ENCODE measurements at places on chromosomes 4 and X.

- H3K4me1 ChIP-seq, result no peaks in the 10 kb centered on the region
- no peaks in the 10 kb centered on the region for H3K36me3 ChIP-seq
- no peaks in the 10 kb centered on the region for H3K27me3 ChIP-seq
- H3K27ac ChIP-seq, result no peak overlapping the region
Observed at GRCh38 chr4:137032222-137032621, 500.1 kb downstream of the PCDH18 start.

DNA sequence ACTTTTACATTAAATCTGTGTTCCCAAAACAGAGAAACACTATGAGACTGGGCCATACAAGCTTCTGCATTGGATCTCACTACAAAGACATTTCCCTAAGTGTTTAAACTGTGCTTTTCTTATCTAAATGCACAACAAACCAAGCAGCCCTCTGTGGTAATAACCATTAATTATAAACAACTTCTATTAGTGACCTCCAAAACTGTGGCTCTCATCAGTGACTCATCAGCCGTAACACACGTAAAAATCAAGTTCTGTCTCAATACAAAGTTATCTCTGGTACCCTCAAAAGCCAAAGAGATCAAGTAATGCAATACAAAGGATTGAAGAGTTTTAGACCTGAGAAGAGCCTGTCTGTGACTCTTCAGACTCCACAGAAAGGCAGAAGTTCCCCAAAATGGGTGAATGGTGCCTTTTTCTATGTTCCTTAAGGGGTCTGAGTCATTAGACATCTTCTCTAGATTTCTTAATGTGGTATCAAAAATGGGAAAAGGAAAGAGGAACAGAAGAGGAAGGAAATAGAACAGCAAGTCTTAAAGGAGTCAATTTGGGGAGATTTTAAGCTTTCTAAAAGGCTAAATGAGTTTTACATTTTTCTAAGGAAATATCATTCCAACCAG is 189.8 kb upstream of the PPP1R2C start:
- no peak overlapping the region for H3K4me3 ChIP-seq
- H3K36me3 ChIP-seq, result no peaks in the 10 kb centered on the region
- no peak for DNase-seq
- H3K4me1 ChIP-seq, result no peaks in the 10 kb centered on the region
- no peaks in the 10 kb centered on the region for H3K27me3 ChIP-seq
- no peak overlapping the region for H3K27ac ChIP-seq

- H3K4me1 ChIP-seq, result no peaks in the 10 kb centered on the region
- H3K36me3 ChIP-seq, result no peaks in the 10 kb centered on the region
- H3K4me3 ChIP-seq, result no peak overlapping the region
- no peaks in the 10 kb centered on the region for H3K27me3 ChIP-seq
- no peak overlapping the region for H3K27ac ChIP-seq
Observed at GRCh38 chrX:113868177-113868576, 715.7 kb upstream of the HTR2C start.

DNA sequence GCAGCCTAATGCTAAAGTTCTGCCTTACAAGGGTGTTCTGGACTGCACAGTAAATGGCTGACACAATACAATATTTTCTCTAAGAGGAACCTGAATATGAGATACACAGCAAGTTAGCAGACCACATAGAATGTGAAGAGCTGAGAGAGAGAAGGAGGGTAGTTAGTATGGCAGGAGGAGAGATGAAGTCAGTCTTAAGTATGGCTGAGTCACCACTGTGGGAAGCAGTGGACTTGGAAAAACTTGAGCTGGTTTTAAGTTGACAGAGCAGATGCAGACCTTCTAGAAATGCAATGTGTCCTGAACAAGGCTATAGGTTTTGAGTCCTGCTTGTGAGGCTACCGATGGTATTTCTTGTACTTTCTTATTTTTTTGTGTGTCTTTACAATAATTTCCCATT is 172.5 kb downstream of the SH2D1A start:
- H3K4me1 ChIP-seq, result no peaks in the 10 kb centered on the region
- DNase-seq, result no peak
- no peak overlapping the region for H3K27ac ChIP-seq
- H3K36me3 ChIP-seq, result no peaks in the 10 kb centered on the region
- no peaks in the 10 kb centered on the region for H3K27me3 ChIP-seq

DNA sequence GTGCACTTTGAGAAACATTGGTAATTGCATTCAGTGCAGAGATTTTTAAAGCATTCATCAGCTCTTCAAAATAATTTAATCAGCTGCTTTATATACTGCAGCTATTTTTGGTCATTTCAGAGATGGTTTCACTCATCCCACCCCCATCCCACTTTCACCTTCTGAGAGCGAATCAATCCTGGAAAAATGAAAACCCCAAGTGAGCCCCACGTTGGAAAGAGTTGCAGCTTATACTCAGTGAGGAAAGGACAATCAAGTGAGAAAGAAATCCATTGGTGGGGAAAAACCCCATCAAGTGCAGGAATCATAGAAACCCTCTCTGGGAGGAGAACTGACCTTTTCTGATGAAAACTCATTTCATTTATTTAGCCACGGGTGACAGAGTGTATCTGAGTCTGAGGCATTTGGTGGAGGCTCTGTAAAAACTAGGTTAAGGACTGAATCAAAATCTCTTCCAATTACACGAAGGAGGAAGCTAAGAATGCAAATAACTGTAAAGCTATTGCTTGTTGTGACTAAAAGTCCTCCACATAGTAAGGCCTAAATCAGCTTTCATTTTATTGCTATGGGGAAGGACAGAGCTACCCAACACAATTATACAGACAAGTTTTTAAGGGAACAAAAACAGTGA is 240.4 kb upstream of the PGRMC2 start:
- DNase-seq, result no peak
- no peaks in the 10 kb centered on the region for H3K36me3 ChIP-seq
- H3K4me1 ChIP-seq, result peaks cover 31% of the 10 kb centered on the region
- H3K4me3 ChIP-seq, result no peak overlapping the region

- H3K4me3 ChIP-seq, result no peak overlapping the region
- H3K4me1 ChIP-seq, result no peaks in the 10 kb centered on the region
- H3K36me3 ChIP-seq, result no peaks in the 10 kb centered on the region
- no peak for DNase-seq
- no peaks in the 10 kb centered on the region for H3K27me3 ChIP-seq
Observed at GRCh38 chrX:11688201-11688600, 22.5 kb upstream of the ARHGAP6 start.

- no peak overlapping the region for H3K4me3 ChIP-seq
- no peak for DNase-seq
- no peaks in the 10 kb centered on the region for H3K27me3 ChIP-seq
- H3K4me1 ChIP-seq, result no peaks in the 10 kb centered on the region
Observed at GRCh38 chr4:109332926-109333464, 30.5 kb upstream of the COL25A1 start.

DNA sequence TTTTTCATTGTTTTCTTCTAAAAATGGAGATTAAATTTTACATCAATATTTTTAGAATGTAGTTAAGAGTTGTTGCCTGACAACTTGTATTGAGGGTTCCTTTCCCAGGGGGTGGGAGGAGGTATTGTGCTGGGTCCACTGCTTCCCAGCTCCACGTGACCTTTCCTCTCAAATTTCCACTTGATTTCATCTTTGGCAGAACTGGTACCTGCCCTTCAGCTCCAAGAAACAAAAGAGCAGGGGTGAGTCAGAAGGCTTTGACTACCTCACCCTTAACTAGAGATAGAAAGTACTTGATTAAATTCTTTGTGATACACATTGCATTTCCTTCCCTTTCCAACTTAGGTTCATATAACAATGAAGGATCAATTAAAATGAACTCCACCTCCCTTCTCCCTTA is 19.7 kb downstream of the TRIM2 start:
- H3K27me3 ChIP-seq, result no peaks in the 10 kb centered on the region
- H3K27ac ChIP-seq, result peak overlapping the region; percentile 93
- H3K4me3 ChIP-seq, result peak overlapping the region; percentile 70
- DNase-seq, result no peak
- peaks cover 46% of the 10 kb centered on the region for H3K4me1 ChIP-seq

- peak overlapping the region; percentile 61 for H3K4me3 ChIP-seq
- peaks cover 5% of the 10 kb centered on the region for H3K36me3 ChIP-seq
- H3K27ac ChIP-seq, result peak overlapping the region; percentile 91
- DNase-seq, result no peak
Observed at GRCh38 chrX:71533516-71533850, 579 bp downstream of the OGT start.

DNA sequence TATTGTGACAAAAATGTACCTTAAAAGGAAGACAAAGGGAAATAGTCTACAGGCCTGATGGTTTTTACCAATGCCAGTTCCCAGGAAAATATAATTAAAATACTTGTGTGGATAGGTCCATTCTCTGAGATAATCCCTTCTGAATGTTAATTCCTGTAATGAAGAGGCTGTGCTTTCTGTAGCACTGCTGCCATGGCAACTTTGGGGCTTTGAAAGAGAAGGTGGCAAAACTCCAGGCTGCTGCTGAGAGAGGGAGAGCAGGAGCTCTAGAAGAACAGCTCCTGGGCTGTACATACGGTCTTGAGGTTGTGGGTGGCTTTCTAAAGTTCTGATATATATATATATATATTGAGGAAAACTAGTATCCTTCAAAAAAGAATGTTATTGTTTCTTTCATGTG is 125.4 kb downstream of the PDLIM5 start:
- H3K4me3 ChIP-seq, result no peak overlapping the region
- peaks cover 38% of the 10 kb centered on the region for H3K4me1 ChIP-seq
- peaks cover 39% of the 10 kb centered on the region for H3K36me3 ChIP-seq
- H3K27me3 ChIP-seq, result no peaks in the 10 kb centered on the region

DNA sequence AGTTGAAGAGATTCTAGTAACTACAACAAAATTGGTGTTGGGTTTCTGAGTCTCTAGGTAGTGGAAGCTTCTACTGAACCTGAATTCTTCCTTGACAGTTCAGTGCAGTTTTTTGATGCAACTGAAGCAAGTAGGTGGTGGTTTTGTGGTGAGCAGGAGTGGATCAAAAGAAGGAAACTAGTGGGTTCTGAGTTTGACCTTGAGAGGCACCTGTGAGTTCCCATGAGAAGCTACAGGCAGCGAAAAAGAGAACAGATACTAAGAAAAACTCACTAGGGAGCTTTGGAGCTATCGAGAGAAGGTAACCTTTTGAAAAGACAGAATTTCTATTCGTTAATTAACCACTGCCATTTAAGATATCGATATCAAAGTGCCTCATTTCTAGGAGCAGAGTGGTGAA is 145.2 kb downstream of the PDHA2 start:
- H3K27ac ChIP-seq, result no peak overlapping the region
- H3K27me3 ChIP-seq, result no peaks in the 10 kb centered on the region
- no peaks in the 10 kb centered on the region for H3K36me3 ChIP-seq
- no peak overlapping the region for H3K4me3 ChIP-seq

DNA sequence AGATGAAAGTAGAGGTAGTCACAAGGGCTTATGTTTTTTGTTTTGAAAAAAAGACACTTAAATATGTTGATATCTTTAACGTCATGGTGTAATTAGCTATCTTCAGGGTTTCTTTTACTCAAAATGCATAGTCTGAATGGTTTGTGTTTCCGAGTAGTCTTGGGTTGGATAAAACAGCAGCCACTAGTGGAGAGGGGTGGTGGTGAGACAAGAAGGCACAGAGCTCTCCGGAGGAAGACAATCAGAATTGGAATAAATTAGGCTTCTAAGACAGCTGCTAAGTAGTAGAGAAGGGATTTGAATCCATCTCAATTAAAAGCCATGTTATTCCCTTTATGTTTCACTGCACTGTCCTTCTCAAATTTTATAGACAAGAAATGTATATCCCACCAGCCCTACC is 240.4 kb upstream of the VEGFC start:
- H3K4me1 ChIP-seq, result no peaks in the 10 kb centered on the region
- H3K27me3 ChIP-seq, result no peaks in the 10 kb centered on the region
- H3K4me3 ChIP-seq, result no peak overlapping the region
- DNase-seq, result no peak

- H3K27me3 ChIP-seq, result no peaks in the 10 kb centered on the region
- no peaks in the 10 kb centered on the region for H3K36me3 ChIP-seq
- H3K4me3 ChIP-seq, result no peak overlapping the region
- DNase-seq, result no peak
- H3K27ac ChIP-seq, result peak overlapping the region; percentile 66
- no peaks in the 10 kb centered on the region for H3K4me1 ChIP-seq
Observed at GRCh38 chr4:109589119-109589518, 29.1 kb downstream of the MCUB start.

GRCh38 chr4:76630741-76631140 is 195.7 kb downstream of the SHROOM3 start:
- no peak overlapping the region for H3K4me3 ChIP-seq
- no peak overlapping the region for H3K27ac ChIP-seq

GRCh38 chr4:121344098-121344497 is 36.7 kb downstream of the QRFPR start:
- H3K27ac ChIP-seq, result no peak overlapping the region
- H3K4me1 ChIP-seq, result no peaks in the 10 kb centered on the region
- no peak for DNase-seq
- no peaks in the 10 kb centered on the region for H3K36me3 ChIP-seq
- H3K4me3 ChIP-seq, result no peak overlapping the region

GRCh38 chrX:154020536-154021115 is 924 bp upstream of the IRAK1 start:
- peaks cover 20% of the 10 kb centered on the region for H3K4me1 ChIP-seq
- peak overlapping the region; percentile 42 for H3K4me3 ChIP-seq
- no peaks in the 10 kb centered on the region for H3K27me3 ChIP-seq

DNA sequence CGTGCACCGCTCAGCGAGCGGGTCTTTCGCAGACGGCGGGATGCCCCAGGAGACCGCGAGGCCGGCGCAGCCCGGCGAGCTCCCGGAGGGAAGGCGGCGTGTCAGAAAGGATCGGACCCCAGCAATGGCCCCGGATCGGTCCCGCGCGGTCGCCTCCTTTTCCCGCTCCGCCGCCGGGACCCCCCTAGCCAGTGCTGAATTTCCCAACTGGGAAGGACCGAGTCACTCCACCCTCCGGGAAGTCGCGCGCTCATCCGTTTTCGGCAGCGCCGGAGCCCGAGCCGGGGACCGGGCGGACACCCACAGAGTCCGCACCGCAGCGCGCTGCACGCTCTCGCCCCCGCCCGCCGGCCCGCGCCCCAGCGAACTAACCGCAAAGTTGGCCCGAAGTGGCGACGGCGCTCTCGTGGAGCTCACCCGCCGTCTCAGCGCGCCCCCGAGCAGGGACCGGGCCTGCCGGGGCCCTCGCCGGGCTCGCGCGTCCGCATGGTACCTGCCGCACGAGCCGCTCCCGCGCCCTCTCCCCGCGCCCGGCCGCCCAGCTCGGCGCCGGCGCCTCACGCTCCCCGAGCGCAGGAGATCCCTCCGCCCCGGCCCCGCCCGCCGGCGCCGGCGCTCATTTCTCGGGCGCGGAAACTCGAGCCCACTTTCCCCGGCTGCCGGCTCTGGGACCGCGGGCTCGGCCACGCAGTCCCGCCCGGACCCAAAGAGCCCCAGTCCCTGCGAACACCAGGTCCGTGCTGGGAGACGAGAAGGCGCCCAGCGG is at the start of gene FAT1:
TSS of gene FAT1 (minus strand) at position 565 of the 766 bp plus-strand sequence. CDS start 14,029 bp downstream, outside the sequence.
- no peaks in the 10 kb centered on the region for H3K27me3 ChIP-seq
- no peaks in the 10 kb centered on the region for H3K36me3 ChIP-seq
- no peak for DNase-seq
- H3K27ac ChIP-seq, result peak within 1 kb of the TSS; percentile 92
- H3K4me3 ChIP-seq, result peak within 1 kb of the TSS; percentile 77

DNA sequence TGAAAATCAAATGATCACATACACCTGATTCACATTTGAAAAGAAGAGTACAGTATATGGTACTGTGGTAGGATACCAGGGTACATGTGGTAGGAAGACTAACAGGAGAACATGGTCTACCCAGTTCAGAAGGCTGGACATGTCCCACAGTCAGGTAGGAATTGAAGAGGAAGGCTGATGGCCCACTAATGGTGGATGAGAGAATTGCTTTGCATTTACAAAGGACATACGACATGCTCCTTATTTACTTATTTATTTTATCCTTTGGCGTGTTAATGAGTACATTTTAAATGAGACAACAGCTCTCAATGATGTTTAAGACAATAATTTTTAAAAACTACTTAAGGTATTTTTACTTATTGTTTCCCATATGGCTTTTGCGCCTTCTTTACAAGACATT is 106.7 kb upstream of the BMP2K start:
- DNase-seq, result no peak
- no peak overlapping the region for H3K27ac ChIP-seq
- H3K36me3 ChIP-seq, result no peaks in the 10 kb centered on the region
- no peaks in the 10 kb centered on the region for H3K27me3 ChIP-seq
- H3K4me3 ChIP-seq, result no peak overlapping the region
- no peaks in the 10 kb centered on the region for H3K4me1 ChIP-seq

Data from right atrium auricular region (tissue), 2 donors.